ENCODE measurements at places on chromosomes 2 and 18. TPM values are rescaled to one million over a fixed set of nuclear protein-coding genes. Genes with fewer than 3 reads are reported as not detected.

The MRO gene
- not detected for total RNA-seq

The ANKRD30BL gene
- total RNA-seq = not detected

The MALL gene
- 126 TPM for total RNA-seq

The GRP gene
- total RNA-seq = not detected

The CPO gene
- total RNA-seq = not detected

The FBLN7 gene
- total RNA-seq = not detected

The FRZB gene
- 0.21 TPM for total RNA-seq

The SNORC gene
- total RNA-seq = 0.88 TPM

The CAPN14 gene
- total RNA-seq = 4.0 TPM

The CFAP65 gene
- not detected for total RNA-seq

The TXNDC2 gene
- not detected for total RNA-seq

The IL18R1 gene
- 1.2 TPM for total RNA-seq
